ENCODE measurements at places on chromosomes 7 and 10.

DNA sequence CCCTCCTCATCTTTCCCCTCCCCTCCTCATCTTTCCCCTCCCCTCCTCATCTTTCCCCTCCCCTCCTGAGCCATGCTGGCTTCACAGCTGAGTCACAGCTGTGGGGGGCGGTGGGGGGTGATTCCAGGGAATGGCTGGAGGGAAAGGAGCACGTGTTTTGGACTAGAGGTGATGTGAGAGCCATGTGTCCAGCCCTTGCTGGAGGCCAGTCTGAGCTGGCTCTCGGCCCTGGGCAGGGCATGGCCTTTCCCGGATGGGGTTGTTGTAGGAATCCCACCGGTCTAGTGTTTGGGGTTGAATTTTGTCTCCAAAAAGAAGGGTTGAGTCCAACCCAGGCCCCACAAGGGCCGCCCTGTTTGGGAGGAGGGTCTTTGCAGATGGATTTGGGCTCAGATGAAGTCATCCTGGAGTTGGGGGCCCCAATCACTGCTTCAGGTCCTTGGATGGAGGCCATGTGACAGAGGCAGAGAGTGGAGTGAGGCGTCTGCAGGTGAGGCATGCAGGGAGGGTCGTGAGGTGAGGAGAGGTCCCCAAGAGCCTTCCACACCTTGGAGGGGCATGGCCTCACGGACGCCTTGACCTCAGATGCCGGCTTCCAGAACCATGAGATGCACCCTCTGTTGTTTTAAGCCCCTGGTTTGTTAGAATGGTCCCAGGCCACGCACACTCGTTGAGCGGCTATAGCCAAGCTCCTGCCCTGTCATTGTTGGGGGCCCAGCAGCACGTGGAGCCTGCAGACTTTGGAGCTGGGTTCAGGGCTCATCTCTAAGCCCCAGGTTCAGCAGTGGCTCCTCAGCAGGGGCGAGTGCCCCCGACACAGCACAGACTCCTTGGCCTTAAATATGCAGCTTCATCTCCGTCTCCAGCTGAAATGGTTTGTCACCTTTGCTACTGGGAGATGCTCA, 101.6 kb downstream of the DNAJB6 start:
- no peak for DNase-seq

GRCh38 chr10:118501637-118502440, 93.6 kb downstream of the PRLHR start:
- DNase-seq, result no peak

GRCh38 chr7:108135446-108136190, 5.5 kb upstream of the LAMB4 start:
- no peak for DNase-seq

DNA sequence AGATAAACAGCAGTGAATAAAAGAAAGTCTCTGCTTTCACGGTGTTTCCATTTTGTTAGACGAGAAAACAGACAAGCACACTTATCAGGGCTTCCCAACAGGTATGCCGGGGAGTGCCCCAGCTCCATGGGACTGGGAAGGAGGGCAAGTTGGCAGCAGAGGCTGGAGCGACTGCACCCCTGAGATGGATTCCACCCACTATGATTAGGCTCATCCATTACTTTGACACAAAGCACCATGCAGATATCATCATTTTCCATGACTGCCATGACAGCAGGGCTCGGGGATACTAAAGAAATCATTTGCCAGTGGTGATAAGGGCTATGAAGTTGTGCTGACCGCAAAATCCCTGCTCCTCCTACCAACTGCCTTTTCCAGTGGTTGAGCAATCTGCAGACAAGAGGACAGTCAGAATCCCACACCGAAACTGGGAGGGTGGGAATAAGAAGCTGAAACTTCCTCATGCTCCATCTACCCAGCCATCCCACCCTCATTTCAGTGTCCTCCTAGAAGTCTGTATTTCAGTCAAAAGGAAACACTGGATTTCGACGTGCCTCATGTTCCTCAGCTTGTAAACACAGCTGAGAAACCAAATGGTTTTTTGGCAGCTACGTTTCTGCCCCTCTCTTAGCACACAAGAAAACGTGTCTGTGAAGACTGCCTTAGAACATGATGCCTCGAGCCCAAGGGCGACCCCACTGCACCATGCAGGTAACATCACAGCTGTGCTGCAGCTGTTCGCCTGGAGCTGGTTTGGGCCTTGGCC, 15.5 kb downstream of the CREB3L2 start:
- DNase-seq, result no peak

- no peak for DNase-seq
Observed at GRCh38 chr10:43013065-43013464, 63.8 kb upstream of the RET start.

DNA sequence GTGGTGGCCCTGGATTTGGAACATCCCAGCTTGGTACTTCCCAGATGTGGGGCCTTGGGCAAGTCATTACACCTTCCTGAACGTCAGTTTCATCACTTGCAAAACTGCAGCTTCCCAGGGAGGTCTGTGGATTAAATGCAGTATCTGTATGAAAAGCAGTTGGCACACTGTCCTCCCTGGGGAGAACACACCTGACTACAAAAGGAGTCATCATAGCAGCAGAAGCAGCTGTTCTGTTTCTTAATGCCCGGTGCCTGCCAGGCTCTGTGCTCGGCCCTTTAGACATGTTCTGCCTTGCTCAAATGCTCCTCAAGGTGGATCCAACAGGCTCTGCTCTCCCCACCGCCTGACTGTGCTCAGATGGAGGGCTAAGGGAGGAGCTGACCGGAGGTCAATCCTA, 31.0 kb downstream of the CDCA7L start:
- DNase-seq, result no peak

DNA sequence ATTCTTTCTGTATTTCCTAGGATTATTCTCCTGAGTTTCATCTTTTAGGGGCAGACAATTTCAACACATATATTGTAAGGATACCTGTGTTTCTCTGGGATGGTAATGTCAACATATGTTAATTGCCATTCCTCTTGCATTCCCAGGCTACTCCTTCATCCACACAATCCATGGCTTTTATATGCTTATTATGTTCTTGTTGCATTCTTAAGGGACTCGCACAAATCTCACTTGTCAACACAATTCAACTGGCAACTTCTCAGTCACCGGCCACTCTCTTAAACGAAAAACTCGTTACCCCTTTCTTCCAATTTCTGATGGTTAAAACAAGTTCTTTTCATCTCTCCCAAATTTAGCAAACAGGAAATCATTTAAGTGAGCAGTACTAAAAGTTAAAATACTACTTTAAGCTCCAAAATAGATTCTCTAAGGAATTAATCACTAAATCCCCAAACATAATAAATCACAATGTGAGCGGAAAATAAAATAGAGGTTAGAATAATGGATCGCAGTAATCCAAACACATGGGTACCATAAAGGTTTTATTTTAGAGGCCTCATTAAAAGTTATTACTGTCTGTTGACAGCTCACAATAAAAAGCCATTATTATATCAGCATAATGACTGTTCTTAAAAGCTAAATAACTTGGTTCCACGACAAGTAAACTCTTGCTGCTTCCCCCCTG, 223.2 kb downstream of the ELMO1 start:
- no peak for DNase-seq

DNA sequence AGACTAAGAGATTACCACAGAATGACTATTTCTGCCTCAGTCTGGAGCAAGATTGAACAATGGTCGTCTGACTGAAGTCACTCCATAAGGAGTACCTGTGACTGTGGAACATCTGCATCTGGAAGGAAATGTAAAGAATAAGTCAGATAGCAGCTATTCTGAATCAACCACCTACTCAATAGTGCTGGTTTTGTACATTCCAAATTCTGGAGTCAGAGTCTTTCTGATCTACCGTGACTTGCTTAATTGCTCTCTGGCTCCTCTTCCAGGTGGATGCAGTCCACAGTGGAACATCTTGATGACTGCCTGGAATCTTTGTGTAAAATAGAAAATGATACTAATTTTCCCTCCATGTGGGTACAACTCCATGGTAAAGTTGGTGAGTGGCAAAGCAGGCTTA, 156.3 kb upstream of the SEMA3C start:
- DNase-seq, result no peak

DNA sequence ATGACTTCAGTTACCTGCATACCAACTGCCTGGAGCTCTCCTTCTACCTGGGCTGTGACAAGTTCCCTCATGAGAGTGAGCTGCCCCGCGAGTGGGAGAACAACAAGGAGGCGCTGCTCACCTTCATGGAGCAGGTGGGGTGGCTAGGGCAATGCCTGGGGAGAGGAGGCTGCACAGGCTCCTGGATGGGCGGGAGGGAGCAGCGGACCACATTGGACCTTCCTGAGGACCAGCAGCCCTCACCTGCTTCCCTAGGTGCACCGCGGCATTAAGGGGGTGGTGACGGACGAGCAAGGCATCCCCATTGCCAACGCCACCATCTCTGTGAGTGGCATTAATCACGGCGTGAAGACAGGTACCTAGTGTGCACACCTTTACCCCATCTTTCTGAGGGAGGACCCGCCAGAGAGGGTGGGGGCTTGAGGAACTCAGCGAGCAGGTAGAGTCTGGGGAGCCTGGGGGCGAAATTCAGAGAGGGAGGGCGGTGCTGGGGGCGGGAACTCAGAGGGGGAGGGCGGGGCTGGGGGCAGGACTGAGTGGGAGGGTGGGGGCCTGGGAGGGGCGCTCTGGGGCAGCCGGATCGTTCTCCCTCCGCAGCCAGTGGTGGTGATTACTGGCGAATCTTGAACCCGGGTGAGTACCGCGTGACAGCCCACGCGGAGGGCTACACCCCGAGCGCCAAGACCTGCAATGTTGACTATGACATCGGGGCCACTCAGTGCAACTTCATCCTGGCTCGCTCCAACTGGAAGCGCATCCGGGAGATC, 9.0 kb downstream of the AEBP1 start:
- no peak for DNase-seq

- DNase-seq, result no peak
Observed at GRCh38 chr7:130473289-130473688, 18.6 kb upstream of the MEST start.

- no peak for DNase-seq
Observed at GRCh38 chr7:82056282-82056681, 286.4 kb upstream of the HGF start.

DNA sequence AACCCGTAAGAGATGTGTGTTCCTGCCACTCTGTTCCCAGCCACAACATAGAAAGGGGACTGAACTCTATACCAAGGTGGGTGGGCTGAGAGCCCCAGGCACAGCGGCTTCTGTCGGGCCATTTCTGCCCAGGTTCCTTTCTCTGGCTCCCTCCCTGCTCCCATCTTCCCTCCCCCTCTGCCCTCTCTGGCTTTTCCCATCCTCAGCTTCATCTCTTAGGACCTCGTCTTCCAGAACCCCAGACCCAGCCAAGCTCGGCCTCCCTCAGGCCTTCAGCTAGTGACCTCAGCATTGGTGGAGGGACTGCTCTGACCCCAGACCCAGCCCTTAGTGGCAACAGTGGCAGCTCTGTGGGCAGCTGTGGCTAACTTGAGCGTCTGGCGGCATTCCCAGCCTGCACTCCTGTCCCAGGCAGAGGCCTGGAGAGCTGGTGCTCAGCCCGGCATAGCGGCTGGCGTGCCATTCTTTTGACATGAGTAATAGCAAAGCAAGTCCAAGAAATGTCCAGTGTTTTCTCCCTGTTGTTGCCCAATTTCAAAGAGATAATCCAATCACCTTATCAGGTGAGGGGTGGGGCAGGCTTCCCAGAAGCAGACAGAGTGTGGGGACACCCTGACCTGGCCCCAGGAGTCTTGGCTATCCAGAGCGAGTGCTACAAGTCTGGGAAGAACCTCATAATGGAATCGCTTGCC, 15.9 kb downstream of the PTPRE start:
- no peak for DNase-seq

DNA sequence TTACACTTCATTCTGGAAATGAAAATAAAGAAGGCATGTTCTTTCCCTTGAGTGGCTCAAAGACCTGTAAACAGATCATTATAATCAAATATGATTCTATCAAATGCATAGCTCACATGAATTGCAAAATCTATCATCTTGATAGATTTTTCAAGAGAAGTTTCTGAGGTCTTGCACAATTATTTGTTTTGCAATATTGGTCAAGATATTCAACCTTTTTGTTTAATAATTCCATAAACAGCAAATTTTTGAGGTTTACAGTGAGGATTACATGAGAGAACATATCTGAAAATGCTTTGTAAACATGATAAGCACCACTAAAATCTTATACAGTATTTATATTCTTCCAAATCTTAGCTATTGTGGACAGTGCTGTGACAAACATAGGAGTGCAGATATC, 160.8 kb downstream of the HDAC9 start:
- DNase-seq, result no peak

DNA sequence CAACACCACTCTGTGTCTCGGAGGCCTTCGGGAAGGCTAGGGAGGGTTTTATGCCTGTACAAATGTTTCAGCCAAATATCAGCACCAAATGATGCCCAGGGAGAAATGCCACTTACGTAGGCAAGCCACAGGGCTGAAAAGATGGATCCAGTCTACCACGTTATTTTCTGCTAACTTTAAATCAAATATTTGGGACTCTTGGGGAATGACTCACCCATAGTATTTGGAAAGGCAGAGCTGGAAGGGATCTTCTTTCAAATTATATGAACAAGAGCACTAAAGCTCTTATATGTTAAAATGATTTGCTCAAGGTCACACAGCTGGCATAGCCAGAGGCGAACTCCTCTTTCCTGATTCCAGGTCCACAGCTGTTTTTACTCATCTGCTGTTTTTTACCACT, 591.4 kb downstream of the SORCS1 start:
- no peak for DNase-seq

GRCh38 chr10:114498413-114499111, 94.3 kb upstream of the AFAP1L2 start:
- no peak for DNase-seq

GRCh38 chr10:71888623-71889387, 37.8 kb upstream of the PSAP start:
- DNase-seq, result no peak

DNA sequence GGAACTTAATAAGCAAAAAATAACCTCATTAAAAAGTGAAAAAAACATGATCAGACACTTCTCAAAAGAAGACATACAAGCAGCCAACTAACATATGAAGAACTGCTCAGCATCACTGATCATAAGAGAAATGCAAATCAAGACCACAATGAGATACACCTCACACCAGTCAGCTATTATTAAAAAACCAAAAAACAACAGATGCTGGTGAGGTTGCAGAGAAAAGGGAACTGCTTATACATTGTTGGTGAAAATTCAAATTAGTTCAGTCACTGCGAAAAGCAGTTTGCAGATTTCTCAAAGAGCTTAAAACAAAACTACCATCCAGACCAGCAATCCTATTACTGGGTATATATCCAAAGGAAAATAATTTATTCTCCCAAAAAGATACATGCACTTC, 513.3 kb downstream of the MDFIC start:
- DNase-seq, result no peak

DNA sequence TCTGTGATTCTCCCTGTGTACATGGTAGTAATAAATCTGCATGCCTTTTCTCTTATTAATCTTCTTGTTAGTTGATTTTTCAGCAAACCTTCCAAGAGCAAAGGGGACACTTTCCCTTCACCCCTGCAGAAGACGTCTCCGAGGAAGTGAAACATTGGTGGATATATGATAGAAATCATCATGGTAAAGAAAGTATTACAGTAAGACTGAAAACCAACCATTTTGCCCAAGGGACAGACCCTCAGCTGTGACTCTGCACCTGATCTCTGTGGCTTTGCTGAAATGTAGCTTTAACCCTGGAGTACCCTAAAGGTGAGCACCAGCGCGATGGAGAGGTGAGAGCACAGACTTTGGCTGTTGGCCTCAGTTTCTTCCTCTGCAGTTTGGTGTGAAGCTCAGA, 32.8 kb upstream of the MYO3A start:
- DNase-seq, result no peak

GRCh38 chr7:23474829-23475575, 4.7 kb upstream of the IGF2BP3 start:
- no peak for DNase-seq

All from NT2/D1 (cell line).